ENCODE measurements at places on chromosomes 13 and 19.

- no peak for DNase-seq
Measured at GRCh38 chr13:20431687-20432384, 93.8 kb downstream of the CRYL1 start.

- no peak for DNase-seq
Measured at GRCh38 chr13:65336916-65337315, 1893.2 kb downstream of the PCDH9 start.

DNA sequence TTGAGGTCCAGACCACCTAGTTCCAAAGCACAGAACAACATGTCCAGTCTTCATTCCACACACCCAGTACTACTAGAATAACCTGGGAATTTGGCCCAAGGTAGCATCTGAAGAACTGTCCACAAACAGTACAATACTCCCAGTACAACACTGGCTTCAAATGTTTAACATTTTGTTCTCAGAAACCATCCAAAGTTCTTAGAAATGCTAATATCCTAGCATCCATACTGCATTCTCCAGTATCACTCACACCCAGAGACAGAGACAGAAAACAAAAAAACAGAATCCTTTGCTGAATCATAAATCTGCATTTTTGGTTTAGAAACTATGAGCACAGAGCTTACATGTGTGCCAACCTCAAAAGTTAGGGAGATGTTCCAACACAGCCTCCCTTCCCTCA lies 490.8 kb downstream of the FOXO1 start:
- no peak for DNase-seq

- DNase-seq, result no peak
Measured at GRCh38 chr13:97975280-97975847, 21.9 kb downstream of the IPO5 start.

DNA sequence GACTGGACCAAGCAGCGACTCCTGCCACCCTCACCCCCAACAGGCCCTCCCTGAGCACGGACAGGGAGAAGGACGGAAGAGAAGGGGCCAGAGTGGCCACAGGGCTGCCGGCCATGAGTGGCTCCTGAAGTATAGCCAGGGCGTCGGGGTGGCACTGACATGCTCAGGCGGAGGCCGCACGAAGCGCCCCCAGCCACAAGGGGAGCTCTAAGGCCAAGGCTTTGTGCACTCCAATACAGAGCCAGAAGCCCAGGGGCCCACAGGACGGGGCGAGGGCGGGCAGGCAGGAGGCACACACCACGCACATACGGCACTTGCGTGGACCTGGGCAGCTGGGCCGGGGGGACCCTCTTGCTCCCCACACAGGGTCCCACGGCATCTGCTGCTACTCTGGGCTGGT lies 52.0 kb downstream of the KLF2 start:
- DNase-seq, result no peak

GRCh38 chr13:42477596-42478190 lies 96.3 kb upstream of the TNFSF11 start:
- no peak for DNase-seq

- no peak for DNase-seq
Measured at GRCh38 chr13:73358606-73359095, 299.8 kb downstream of the KLF5 start.

DNA sequence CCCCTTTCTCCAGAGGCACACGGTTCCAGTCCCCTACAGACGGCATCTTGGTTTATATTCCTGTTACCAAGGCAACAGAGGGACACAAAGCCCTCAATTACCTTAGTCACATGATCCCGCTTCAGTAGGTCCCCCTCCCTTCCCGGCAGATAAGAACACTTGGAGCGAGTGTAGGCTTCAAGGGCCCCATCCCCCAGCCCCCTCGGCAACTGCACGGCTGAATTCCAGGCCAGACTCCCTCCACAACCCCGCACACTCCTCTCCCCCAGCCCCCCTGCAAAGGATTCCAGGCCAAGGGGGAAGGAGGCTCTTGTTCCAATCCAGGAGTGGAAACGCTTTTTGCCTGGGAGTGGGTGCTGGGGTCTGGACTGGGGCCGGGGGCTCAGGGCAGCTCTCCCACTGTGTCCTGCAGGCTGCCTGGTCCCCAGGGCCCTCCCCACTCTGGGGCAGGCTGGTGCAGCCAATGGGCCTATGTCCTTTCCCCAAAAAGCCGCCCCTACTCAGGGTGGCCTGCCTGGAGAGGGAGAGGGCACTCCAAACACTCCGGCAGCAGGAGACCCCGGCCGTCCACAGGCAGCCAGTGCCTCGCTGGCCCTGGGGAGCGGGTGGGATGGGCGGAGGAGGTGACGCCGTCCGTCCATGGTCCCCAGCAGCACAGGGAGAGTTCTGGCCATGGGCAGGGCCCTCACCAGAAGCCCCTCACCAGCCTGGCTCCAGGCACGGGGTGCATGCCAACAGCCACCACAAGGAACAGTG lies 62.6 kb downstream of the MLLT1 start:
- DNase-seq, result peak; percentile 67

DNA sequence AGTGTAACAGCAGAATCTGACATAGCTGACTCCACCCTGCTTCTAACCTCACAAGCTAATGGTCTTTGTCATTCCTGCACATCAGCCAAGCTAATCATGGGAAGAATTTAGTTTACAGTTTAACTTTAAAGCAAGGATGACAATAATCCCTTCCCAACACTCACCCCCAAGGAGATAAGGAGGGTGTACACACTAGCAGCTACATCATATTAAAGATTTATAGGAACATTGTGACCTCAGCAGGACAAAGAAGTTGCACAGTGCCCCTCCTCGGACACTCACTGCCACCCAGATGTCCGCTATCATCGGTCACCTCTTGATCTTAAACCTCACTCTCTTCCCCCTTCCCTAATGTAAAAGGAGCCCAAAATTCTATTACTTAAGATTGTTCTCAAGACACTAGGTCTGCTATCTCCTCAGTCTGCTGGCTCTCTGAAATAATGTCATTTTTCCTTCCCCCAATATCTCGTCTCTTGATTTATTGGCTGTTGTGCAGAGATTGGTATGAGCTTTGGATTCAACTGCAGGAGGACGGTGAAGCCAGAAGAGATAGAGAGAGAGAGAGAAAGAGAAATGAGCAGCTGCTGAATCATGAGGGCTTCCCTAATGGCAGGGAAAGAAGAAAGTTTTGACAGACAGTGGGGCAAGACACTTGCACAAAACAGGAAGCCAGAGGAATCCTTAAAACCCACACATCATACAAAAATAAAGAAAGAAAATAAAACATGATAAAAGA lies 17.5 kb upstream of the FFAR2 start:
- no peak for DNase-seq

- no peak for DNase-seq
Measured at GRCh38 chr13:73653688-73654087, 480.5 kb downstream of the KLF12 start.

GRCh38 chr19:48239582-48240141 lies 16.1 kb downstream of the CARD8 start:
- DNase-seq, result no peak

- DNase-seq, result no peak
Measured at GRCh38 chr13:32135655-32136054, 104.1 kb downstream of the FRY start.

- DNase-seq, result peak; percentile 37
Measured at GRCh38 chr13:72141855-72142519, 275.0 kb upstream of the DACH1 start.

DNA sequence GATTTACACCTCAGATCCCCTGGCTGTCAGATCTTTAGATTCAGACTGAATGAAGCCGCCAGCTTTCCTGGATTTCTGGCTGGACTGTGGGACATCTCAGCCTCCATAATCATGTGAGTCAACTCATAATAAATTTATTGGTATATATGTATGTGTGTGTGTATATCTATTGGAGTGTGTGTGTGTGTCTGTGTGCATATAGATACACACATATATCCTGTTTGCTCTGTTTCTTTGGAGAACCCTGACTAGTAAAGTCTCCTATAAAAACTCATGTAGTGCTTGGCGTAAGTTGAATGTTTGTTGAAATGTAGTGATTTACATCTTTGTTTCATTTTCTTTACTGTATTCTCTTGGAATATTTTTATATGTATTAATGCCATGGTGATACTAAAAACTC lies 499.5 kb upstream of the KLF12 start:
- DNase-seq, result no peak

DNA sequence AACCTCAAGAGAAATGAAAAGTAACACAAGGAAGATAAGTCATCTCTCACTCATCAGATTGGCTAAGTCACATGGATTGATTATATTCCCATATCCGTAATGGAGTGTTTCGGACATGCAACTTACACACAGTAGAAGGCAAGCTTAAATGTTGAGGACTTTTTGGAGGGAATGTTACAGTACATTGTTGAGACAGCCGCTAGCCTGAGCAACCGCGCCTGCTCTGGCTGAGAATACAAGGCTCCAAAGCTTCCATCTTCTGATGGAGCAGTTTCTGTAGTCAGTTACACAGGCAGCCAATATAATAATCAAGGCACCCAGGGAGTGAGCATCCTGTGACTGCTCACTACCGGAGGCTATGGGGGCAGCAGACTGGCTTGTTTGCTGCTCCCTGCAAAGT lies 1.0 kb upstream of the CRYL1 start:
- no peak for DNase-seq

DNA sequence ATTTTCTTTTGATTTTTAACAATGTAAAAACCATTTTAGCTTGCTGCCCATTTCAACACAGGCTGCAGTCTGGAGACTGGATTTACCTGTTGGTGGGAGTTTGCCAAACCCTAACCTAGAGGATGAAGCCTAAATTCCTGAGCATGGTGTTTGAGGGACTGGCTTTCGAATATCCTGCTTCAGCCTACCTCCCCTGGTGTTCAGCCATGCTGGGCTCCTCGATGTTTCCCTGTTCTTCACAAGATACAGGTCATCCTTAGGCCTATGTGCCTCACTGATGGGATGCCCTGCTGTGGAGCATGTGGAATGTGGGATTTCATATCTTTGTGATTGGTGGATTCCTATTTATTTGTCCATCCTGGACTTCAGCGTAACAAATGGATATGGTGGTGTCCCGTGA lies 20.4 kb upstream of the ERCC5 start:
- DNase-seq, result no peak

- DNase-seq, result no peak
Measured at GRCh38 chr13:49499889-49500660, 4.3 kb downstream of the PHF11 start.

- DNase-seq, result no peak
Measured at GRCh38 chr13:75181906-75182305, 300.1 kb downstream of the TBC1D4 start.

DNA sequence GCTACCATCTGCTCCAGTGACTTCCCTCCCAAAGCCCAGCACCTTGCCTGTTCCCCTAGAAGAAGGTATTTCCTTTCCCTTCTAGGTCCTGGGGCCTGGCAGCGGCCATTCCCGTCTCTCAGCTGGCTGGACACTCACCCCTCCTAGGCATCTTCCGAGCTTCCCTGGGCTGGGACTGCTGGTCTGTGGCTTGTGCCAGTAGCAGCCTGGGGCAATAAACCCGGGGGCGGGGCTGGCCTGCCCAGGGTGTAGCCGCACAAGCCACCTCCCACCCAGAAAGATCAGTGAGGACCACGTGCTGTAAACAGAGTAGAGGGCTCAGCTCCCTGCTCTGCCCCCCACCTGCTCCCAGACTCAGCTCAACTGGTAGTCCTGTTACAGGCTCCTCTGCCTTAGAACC lies 15.0 kb downstream of the LIPE start:
- no peak for DNase-seq

DNA sequence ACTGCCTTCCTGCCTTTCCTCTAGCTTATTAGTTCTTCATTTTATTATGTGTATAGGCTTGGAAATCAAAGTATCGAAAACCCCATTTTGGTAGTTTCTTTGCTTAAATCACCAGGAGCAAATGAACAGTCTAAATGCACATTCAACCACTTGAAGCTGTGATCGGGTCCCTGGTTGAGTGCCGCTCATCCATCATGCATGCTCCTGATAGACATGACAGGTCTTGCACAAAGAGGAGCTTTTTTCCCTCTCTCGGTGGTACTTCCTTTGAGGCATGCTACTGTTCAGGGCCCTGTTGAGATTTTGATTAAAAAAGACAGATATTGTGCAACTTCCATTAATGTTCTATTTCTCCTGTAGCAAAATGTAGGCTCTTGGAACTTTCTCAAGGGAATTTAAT lies 185.8 kb downstream of the OLFM4 start:
- DNase-seq, result no peak

- DNase-seq, result no peak
Measured at GRCh38 chr13:51663973-51664957, 80.0 kb downstream of the WDFY2 start.

- no peak for DNase-seq
Measured at GRCh38 chr13:96967248-96967745, 27.0 kb downstream of the OXGR1 start.

DNA sequence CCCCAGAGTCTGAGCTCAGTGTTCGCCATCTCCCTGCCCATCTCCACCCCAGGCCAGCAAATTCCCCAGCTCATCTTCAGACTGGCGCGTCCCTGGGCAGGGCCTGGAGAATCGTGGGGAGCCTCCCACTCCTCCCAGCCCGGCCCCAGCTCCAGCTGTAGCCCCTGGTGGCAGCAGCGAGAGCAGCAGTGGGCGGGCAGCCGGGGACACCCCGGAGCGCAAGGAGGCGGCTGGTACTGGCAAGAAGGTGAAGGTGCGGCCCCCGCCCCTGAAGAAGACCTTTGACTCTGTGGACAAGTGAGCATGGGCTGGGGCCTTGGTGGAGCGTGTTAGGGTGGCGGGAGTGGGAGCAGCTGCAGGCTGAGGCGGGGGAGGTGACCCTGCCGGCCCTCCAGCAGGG lies 8.4 kb upstream of the PRR19 start:
- DNase-seq, result no peak

- no peak for DNase-seq
Measured at GRCh38 chr13:111486331-111486730, 165.9 kb downstream of the TEX29 start.

Data from muscle of arm (tissue), 14 donors.